Vagina (tissue), 2 donors: ENCODE measurements at places on chromosomes 2 and 18. TPM values are rescaled to one million over a fixed set of nuclear protein-coding genes. Genes with fewer than 3 reads are reported as not detected.

MAB21L4 gene
- total RNA-seq, result 21.1 TPM

NEURL3 gene
- 2.5 TPM for total RNA-seq

KCNK3 gene
- total RNA-seq, result 10.6 TPM

WDR33 gene
- 37.1 TPM for total RNA-seq

ZAP70 gene
- total RNA-seq, result 16.7 TPM

HS6ST1 gene
- 68.5 TPM for total RNA-seq

TEKT4 gene
- total RNA-seq, result not detected

NR4A2 gene
- 17.2 TPM for total RNA-seq

DNA sequence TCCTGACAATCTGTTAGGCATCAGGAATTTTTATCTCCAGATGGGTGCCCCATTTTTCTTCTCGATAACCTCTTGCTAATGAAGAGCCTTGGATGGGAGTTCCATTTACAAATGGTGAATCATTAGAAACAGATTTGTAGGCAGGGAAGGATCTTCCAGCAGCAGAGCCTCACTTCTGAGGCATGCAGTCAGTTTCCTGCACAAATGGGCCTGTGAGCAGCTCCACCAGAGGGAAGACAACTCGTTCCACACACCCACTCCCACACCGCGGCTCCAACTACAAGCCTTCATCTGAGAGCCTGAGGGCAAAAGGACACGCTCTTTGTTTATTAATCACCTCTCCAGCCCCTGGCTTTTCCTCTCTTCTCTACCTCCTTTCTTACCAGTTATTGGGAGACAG is 108.5 kb downstream of the CTAGE1 start:
- no peaks in the 10 kb centered on the region for H3K36me3 ChIP-seq
- no peak overlapping the region for H3K27ac ChIP-seq
- no peaks in the 10 kb centered on the region for H3K27me3 ChIP-seq

DNA sequence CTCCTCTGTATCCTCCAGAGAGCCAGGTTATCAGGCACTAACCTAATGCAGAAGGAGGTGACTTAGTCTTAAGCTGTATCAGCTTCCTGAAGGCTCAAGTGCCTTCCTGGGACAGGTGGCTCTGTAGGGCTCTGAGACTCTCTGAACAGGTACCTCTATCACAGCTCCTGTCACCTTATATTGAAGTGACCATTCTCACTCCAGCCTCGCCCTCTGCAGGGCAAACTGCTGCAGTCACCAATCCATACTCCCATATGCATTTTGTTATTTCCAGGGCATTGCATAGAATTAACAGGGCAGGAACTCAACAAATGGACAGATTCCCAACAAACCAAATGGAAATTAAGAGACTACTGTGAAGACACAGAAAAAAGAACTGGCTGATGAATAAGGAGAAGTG is 203.0 kb upstream of the REV1 start:
- no peak overlapping the region for H3K27ac ChIP-seq
- no peaks in the 10 kb centered on the region for H3K27me3 ChIP-seq
- no peak for DNase-seq
- no peaks in the 10 kb centered on the region for H3K36me3 ChIP-seq
- H3K4me3 ChIP-seq, result no peak overlapping the region

- H3K27me3 ChIP-seq, result no peaks in the 10 kb centered on the region
- H3K27ac ChIP-seq, result no peak overlapping the region
- H3K4me3 ChIP-seq, result no peak overlapping the region
- H3K4me1 ChIP-seq, result peaks cover 16% of the 10 kb centered on the region
- H3K36me3 ChIP-seq, result no peaks in the 10 kb centered on the region
Measured at GRCh38 chr2:207849443-207849842, 79.7 kb upstream of the FZD5 start.

DNA sequence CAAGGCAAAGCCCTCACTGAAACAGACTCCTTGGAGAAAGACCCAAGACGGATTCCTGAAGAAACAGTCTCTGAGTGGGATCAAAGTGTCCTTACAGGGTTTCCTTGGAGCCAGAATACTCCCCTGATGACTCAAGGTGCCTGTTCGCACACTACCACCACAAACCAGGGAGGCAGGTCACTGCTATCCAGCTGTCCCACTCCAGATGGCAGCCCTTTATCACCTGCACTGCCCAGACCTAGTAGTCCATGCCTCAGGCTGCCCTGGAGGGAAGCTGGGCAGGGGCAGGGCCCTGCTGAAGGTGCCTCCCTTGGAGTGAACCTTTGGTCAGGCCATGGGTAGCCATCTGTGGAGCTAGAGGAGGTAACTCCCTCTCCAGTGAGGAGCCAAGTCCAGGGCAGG is 34.1 kb downstream of the TRABD2A start:
- H3K27me3 ChIP-seq, result no peaks in the 10 kb centered on the region
- H3K4me1 ChIP-seq, result no peaks in the 10 kb centered on the region
- H3K27ac ChIP-seq, result no peak overlapping the region
- DNase-seq, result no peak

DNA sequence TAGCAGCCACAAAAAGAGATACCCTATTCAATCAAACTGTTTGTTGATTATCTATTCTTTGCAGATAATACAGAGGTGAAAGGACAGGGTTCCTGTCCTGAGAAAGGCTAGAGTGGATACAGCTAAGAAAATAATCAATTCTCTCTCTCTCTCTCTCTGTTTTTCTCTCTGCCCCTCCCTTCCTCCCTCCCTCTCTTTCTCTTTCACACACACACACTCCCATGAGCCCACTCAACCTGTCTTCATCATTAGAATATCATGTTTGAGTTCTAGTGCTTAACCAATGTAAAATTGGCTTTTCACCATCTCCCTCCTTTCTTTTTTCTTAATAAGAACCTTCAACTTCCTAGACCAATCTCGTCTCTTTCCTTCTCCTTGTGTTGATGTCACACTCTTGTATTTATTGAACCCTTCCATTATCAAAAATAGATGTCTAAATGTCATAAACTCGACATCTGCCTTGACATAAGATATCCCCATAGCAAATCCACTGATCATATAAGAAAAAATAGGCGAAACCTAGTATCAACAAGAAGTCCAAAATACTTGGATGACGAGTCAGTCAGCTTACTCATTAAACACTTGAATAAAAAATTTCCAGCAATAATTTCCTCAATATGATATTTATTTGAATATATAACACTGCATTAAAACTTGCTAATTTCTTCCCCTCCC is 42.8 kb upstream of the CYTIP start:
- no peak overlapping the region for H3K27ac ChIP-seq
- H3K27me3 ChIP-seq, result no peaks in the 10 kb centered on the region
- no peaks in the 10 kb centered on the region for H3K36me3 ChIP-seq
- no peak overlapping the region for H3K4me3 ChIP-seq
- H3K4me1 ChIP-seq, result no peaks in the 10 kb centered on the region

- H3K36me3 ChIP-seq, result no peaks in the 10 kb centered on the region
- H3K27ac ChIP-seq, result no peak overlapping the region
- no peaks in the 10 kb centered on the region for H3K4me1 ChIP-seq
- DNase-seq, result peak; percentile 49
- no peaks in the 10 kb centered on the region for H3K27me3 ChIP-seq
Measured at GRCh38 chr18:36582988-36583745, 245.6 kb downstream of the TPGS2 start.

DNA sequence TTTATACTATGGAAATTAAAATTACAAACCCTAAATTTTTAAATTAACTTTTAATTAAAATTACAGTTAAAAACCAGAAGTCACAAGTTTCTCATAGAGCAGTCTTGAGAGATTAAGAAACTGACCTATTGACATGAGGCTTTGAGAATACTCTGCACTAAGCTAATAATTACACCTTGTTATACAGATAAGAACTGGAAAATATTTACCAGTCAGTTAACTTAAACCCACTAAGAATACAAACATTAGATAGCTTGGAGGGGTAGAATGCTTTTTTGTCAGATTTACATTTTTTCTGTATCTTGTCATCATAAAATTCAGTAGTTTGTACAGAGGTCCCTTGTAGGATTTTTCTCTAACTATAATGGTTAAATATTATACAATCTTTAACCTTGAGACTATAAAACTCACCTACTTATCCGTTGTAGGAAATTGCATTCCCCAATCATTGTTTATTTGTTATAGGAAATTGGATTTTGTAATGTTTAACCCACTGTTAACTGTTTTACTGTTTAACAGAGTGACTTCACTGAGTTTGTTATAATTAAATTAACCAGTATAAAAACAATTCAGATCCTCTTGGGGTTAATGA is 219.7 kb upstream of the PKDCC start:
- no peaks in the 10 kb centered on the region for H3K4me1 ChIP-seq
- DNase-seq, result no peak
- H3K36me3 ChIP-seq, result no peaks in the 10 kb centered on the region
- no peak overlapping the region for H3K4me3 ChIP-seq
- H3K27me3 ChIP-seq, result no peaks in the 10 kb centered on the region

DNA sequence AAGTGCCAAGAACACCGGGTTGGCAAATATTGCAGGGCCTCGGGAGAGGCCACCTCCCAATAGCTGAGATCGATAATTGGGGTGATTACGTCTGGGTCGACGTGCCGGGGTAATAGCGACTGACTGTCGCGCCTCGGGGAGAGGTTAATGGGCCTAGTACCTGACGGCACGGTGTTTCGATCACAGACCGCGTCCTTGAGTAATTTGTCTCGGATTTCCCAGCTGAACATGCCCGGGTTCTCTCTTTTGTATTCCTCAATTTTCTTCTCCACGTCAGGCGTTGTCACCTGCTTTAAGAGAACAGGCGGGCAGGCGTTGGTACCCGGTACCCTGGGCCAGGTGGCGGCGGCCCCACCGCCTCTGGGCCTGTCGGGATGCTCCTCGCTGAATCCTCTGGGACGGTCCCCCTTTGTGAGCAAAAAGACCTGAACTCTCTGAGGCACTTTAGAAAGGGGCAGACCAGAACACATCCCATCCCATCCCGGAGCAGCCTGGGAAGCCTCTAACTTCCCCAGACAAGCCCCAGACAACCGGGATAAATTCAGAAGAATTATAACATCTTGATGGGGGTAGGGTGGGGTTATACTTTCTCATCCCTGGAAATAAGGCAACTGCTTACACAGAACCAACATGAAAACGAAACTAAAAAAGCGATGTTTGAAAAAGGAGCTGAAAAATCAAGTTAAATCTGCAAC is 3.3 kb downstream of the PAX3 start:
- peak overlapping the region; percentile 23 for H3K4me3 ChIP-seq
- peaks cover 47% of the 10 kb centered on the region for H3K27me3 ChIP-seq
- peaks cover 43% of the 10 kb centered on the region for H3K4me1 ChIP-seq
- no peak overlapping the region for H3K27ac ChIP-seq
- no peak for DNase-seq

GRCh38 chr2:14018620-14019019 is 613.9 kb upstream of the LRATD1 start:
- H3K4me1 ChIP-seq, result no peaks in the 10 kb centered on the region
- no peak for DNase-seq
- H3K36me3 ChIP-seq, result no peaks in the 10 kb centered on the region
- H3K4me3 ChIP-seq, result no peak overlapping the region

DNA sequence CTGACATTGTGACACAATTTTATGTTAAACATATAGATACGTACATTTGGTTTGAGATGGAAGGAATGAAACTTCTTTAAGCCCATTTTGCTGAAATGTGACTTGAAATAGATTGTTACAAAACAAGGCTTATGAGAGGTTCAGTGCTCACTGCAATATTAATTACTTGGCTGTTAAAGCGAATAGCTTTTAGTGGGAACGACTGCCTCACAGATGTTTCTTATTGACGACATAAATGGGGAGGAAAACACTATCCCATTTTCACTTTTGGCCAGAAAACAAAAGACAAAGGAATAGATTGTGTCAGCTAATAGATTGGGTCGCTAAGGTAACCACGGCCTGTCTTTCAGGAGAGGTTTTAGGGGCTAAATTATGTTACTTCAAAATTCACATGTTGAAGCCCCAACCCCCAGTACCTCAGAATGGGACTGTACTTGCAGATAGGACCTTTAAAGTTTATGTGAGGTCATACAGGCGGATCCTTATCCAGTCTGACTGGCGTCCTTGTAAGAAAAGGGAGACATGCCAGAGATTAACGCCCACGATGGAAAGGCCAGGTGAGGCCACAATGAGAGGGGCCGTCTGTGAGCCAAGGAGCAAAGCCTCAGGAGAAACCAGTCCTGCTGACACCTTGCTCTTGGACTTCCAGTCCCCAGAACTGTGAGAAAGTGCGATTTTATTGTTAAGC is 10.8 kb downstream of the INPP1 start:
- H3K27ac ChIP-seq, result peak overlapping the region; percentile 82
- H3K36me3 ChIP-seq, result no peaks in the 10 kb centered on the region
- H3K27me3 ChIP-seq, result no peaks in the 10 kb centered on the region
- peaks cover 67% of the 10 kb centered on the region for H3K4me1 ChIP-seq
- no peak overlapping the region for H3K4me3 ChIP-seq

DNA sequence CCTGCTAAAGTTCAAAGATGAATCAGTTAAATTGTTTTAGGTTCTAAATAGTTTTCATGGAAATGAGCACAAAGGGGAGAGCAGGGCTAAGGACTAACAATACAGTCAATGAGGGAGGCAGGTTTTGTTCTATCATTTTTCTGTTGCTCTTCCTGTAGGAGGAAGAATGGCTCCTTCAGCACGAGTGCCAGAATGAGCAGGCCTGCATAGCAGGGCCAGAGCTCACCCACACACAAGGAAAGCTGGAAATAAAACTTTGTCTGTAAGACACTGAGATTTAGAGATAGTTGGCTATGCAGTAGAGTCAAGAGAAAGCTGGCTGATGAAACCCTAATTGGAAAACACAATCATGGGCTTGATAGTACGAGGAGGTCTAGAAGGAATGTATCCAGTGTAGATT is 313.3 kb downstream of the MBD2 start:
- no peak overlapping the region for H3K4me3 ChIP-seq
- H3K36me3 ChIP-seq, result no peaks in the 10 kb centered on the region
- H3K27me3 ChIP-seq, result no peaks in the 10 kb centered on the region
- no peak overlapping the region for H3K27ac ChIP-seq
- H3K4me1 ChIP-seq, result no peaks in the 10 kb centered on the region

DNA sequence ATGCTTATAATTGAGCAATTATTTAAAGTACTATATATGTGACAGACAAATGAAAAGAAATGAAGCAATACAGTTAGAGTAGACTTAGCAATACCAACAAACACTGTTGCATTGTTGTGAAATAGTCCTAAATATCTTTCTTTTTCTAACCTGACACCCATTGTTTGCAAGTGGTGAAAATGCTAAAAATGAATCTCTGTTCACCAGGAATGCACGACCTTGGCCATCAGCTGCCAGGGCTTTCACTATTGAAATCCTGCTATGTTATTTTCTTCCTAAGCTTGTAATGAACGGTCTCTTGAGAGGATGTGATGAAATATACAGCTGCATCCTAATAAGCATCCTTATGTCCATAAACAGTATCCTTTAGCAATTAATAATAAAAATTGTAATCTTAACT is 136.2 kb upstream of the MGAT5 start:
- no peak overlapping the region for H3K4me3 ChIP-seq
- H3K36me3 ChIP-seq, result no peaks in the 10 kb centered on the region
- H3K27ac ChIP-seq, result no peak overlapping the region
- no peak for DNase-seq

DNA sequence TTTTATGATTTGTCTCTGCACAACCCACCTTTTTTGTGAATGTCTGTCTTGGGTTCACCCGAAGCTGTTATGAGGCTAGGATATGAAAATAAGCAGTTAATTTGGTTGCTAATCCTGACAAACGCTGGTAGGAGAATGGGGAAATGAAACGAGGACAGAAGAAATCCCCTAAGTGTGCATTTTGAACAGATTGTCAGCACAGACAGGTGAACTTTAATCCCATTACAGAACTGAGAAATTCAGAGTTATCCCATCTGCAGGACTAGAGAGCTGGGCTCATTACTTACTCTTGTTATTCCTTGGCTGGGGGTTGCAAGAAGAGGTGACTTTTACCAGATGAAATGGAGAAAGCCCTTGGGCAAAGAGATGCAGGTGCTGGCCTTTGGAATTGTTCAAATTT is 123.3 kb upstream of the NYAP2 start:
- no peaks in the 10 kb centered on the region for H3K36me3 ChIP-seq
- DNase-seq, result no peak
- no peak overlapping the region for H3K4me3 ChIP-seq
- no peaks in the 10 kb centered on the region for H3K4me1 ChIP-seq
- H3K27me3 ChIP-seq, result no peaks in the 10 kb centered on the region
- H3K27ac ChIP-seq, result no peak overlapping the region
